ENCODE measurements at places on chromosomes 1 and 21.

DNA sequence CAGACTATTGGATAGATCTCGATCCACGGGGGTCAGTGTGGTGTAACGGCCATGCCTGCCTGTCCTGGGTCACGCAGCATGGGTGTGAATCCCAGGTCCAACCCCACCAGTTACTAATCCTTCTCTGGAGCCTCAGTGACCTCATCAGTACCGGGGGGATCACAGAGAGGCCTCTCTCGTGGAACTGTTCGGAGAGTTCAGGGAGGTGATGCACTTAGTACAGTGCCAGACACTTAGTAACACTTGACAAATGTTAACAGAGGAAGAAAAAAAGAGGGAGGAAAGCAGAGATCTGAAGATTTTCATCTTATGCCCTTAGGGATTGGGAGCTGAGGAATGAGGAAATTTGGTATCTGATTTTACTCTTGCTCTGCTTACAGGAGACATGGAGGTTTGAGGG lies 2.9 kb downstream of the ABCA4 start:
- DNase-seq, result no peak

GRCh38 chr1:79585801-79586200 lies 579.3 kb upstream of the ADGRL4 start:
- DNase-seq, result no peak

GRCh38 chr1:165507570-165507969 lies 36.2 kb upstream of the LRRC52 start:
- DNase-seq, result no peak

DNA sequence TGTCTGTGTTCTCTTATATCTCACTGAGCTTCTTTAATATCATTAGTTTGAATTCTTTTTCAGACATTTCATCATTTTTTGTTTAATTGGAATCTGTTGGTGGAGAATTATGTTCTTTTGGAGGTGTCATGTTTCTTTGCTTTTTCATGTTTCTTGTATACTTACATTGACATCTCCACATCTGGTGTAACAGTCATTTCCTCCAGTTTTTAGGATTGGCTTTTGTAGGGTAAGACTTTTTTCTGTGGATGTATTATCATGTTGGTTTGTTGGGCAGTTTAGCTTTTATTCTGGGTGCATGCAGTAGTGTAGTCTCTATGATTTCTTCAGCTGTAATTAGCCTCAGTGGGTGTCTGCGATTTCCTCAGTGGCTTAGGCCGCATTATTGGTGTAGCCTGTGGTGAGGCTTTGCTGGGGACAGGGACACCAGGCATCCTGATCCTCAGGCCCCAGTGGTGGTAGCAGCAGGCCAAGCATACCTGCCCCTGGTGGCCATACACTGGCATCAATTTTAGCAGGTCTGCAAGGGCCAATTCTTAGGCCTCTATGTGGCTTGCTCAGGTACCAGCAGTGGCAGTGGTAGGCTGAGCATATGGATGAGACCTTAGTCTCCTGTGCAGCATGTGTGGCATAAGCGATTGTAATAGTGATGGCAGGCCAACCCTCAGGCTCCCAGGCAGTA lies 77.6 kb upstream of the SAMD13 start:
- DNase-seq, result no peak

DNA sequence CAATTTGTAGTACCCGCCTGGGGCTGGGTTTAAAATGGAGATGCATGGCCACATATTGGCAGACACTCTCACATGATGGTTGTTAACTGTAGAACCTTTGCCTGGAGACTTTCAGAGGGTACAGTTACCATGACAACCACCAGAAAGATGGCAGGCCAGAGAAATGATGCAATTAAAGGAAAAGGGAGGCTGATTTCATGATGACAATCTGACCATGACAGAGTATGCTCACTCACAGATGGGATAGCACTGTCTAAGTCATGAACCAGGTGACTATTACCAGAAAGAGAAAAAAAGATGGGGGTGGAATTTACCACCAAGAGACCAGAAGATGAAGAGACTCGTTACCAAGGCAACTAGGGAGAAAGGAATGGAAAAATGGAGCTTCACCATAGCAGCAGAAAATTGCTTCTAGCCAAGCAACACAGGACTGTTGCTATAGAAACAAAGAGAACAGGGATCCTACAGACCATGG lies 3.5 kb upstream of the TRIT1 start:
- DNase-seq, result no peak

DNA sequence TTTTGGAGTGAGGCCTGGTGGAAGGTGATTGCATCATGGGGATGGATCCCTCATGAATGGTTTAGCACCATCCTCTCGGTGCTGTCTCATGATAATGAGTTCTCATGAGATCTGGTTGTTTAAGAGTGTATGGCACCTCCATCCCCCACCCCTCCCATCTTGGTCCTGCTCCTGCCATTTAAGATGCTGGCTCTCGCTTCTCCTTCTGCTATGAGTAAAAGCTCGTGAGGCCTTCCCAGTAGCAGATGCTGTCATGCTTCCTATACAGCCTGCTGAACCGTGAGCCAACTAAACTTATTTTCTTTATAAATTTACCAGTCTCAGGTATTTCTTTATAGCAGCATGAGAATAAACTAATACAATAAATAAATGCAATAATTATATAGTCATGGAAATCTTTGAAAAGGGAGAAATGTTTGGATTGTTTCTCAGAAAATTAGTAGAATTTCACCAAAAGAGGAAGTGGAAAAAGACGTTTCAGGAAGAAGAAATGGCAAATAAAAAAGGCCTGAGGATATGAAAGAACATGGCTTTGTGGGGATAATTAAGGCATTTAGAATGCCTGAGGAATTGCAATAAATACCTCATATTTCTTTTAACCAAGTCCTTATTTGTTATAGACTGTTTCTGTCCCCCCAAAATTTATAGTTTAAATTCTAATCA lies 451.2 kb upstream of the ADGRL4 start:
- DNase-seq, result no peak

- no peak for DNase-seq
These were observed 6.2 kb downstream of the TFF2 start for GRCh38 chr21:42344631-42345030.

GRCh38 chr1:68213843-68214242 lies 18.5 kb downstream of the WLS start:
- DNase-seq, result no peak

DNA sequence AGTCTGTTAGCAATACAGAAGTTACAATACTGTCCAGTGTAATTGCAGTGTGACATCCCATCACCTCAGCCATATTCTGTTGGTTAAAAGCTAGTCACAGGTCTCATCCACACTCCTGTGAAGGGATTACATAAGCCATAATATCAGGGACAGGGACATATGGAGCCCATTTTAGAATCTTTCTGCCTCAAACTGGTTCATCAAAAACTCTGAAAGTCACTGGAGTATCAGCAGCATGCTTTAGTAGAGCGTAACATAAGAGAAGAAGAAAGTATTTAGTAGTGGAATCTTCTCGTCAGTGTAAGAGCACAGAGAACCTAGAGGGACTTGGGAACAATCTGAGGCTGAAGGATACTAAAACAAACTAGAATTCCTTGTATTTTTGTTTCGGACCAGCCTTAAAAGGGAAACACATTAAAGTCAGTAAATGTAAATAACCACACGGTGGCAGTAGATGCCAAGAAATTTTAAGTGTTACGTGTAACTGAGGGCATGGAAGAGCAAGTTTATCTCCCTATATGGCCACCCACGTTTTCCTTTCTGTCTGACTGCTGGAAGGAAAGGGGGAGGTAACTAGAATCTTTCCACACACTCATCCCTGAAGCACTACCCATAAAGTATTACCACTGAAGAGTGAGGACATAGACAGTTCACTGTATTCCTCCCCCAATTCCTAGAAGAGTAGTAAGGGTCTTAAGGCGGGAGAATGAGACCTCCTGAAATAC lies 41.6 kb upstream of the AGL start:
- peak; percentile 35 for DNase-seq

DNA sequence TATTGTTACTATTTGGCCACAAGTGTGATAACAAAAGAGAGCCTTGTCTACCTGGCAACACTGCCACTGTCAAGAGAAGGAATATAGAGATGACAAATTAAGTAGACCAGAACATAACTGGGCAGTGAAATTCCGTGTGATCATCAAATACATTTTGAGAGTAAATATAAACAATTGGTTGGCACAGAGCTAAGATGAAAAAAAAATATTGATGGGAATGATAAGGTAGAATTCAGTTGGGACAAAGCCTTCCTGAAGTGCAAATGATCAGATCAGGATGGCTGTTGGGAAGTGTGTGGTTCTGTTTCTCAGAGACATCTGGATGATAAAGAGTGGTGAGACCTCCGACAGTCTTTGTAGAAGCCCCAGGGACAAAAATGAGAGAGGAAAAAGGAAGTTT lies 205.5 kb upstream of the CAMK1G start:
- DNase-seq, result no peak

GRCh38 chr1:163265547-163265946 lies 56.2 kb upstream of the NUF2 start:
- DNase-seq, result no peak

DNA sequence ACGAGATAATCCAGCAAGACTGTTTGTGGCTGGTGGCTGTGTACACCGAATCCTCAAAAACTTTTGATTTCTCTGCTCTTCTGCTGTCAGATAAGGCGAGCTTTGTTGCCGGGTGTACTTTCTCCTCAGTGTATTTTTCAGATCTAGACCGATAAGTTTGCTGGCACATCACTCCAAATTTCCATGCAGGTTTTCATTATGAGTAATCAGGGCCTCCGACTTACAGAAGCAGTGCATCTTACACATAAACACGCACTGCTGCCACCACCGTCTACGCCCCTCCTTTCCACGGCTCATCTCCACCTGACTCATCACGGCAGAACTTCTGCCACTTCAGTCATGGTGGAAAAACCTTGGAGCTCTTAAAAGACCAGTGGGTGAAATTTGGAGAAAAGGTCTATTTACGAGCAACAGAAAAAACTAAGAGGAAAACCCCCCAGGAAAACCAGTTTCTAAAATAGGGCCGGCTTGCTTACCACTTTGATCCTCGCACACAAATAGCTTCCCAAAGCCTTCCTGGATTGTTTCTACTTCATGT lies 7.7 kb downstream of the ZBTB21 start:
- DNase-seq, result peak; percentile 67

DNA sequence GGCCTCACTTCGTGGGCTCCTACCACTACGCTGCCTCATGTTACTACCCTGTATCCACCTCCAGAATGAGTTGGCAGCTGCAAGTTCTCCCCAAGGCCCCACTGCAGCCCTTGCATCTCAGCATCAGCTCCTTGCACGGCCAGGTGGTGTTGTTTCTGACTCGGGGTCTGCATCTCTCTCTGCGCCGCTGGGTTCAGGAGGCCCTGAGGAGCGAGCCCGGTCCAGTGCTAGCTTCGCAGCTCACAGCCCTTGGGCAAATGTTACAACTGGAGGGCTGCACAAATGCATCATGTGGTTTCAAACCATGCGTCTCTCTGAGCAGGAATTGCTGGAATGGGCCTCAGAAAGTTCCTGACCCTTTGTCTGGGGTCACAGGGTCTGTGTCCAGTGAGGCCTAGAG lies 3.2 kb upstream of the CLDN14 start:
- no peak for DNase-seq

DNA sequence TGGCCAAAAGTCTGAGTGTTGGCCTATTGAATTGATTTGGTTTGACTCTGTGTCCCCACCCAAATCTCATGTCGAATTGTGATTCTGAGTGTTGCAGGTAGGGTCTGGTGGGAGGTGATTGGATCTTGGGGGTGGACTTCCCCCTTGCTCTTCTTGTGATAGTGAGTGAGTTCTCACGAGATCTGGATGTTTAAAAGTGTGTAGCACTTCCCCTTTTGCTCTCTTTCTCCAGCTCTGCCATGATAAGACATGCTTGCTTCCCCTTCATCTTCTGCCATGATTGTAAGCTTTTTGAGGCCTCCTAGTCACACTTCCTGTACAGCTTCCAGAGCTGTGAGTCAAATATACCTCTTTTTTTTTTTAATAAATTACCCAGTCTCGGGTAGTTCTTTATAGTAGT lies 297.1 kb upstream of the ZRANB2 start:
- DNase-seq, result no peak

GRCh38 chr1:199182186-199182843 lies 543.5 kb downstream of the PTPRC start:
- no peak for DNase-seq

DNA sequence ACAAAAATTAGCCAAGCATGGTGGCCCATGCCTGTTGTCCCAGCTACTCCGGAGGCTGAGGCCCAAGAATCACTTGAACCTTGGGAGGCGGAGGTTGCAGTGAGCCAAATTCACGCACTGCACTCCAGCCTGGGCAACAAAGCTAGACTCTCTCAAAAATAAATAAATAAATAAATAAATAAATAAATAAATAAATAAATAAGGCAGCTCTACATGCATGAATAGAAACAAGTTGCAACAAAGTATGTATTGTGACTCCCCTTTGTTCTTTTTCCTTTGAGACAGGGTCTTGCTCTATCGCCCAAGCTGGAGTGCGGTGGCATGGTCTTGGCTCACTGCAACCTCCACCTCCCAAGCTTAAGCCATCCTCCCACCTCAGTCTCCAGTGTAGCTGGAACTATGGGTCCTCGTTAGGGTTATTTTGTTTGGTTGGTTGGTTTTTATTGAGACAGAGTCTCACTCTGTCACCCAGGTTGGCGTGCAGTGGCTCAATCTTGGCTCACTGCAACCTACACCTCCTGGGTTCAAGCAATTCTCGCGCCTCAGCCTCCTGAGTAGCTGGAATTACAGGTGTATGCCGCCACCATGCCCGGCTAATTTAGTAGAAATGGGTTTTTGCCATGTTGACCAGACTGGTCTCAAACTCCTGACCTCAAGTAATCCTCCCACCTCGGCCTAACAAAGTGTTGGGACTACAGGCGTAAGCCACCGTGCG lies 8.0 kb downstream of the USP48 start:
- DNase-seq, result no peak

GRCh38 chr1:201104141-201104540 lies 8.1 kb downstream of the CACNA1S start:
- DNase-seq, result no peak
